ENCODE measurements at places on chromosomes 5 and 9.

DNA sequence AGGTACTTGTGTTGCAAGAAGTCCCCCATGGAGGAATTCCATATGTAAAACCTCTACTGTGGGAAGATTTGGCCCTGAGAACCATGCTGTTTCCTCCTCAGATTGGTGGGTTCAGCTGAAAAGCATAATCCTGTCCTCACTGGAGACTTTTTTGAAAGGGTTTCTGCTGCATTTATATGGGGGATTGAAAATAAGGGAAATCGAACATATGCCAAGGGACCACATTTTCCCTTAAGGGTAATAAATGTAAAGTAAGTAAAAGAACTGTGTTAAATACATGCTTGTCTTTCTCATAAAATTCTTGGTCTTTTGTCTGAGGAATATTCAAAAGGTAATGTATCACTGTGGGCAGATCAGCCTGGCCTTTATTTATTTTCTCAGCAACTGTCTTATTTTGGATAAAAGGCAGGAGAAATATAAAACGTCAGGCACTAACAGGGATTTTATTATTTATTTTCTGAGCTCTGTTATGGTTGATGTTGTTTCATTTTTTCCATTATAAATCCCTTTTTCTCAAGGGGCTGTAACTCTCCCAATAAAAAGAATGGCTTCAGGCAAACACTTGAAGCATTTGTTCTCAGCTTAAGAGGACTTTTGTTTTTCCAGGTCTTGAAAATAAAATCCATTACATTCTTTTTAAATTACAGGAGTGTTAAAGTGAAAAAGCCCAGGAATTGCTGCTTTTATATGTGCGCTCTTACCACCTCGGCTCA lies 131.4 kb downstream of the FGF10 start:
- DNase-seq = no peak

DNA sequence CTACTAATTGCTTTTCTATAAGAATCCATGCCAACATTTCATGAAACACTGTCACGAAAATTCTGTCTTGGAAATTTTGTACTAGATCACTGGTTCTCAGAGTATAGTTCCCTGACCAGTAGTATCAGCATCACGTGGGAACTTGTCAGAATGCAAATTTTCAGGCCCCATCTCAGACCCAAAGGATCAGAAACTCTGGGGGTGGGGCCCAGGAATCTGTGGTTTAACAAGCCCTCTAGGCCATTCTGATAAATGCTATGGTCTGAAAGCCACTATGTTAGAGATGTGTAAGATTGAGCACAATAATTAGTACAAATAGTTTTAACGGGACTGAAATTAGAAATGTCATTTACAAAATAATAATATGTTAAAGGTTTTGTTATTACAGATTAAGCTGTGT lies 615.7 kb upstream of the ARRDC3 start:
- no peak for DNase-seq

GRCh38 chr5:91272858-91273257 lies 110.3 kb downstream of the ARRDC3 start:
- no peak for DNase-seq

DNA sequence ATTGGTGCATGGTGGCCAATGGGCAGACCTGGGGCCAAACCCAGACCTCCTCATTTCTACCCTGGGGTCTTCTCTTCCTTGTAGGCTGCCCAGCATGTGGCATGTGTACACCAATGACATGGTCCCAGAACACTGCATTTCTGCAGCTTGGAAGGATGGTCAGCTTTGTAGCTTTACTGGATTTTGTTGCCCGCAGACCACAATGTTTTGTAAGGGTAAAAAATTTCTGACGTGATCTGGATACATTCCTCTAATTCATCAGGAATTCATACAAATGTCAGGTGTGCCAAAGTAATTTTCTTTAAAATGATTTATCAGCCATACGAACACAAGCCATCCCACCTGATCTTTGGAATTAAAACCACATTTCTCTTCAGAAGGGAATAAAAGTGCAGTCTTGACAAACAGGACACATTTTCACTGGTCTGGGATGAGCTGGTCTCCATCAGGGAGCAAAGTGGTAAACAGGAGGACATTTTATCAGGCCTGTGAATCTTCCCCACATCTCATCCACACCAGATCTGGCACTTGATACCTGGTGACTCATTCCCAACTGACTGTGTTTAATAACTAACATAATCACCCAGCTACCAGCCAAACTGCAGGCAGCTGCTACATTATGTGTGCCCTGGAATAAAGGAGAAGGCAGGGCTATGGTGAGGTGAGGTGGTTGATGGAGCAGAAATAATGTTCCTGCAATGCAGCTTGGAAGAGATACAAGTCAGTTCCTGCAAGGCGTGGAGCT lies 103.9 kb downstream of the SPOCK1 start:
- peak; percentile 20 for DNase-seq

DNA sequence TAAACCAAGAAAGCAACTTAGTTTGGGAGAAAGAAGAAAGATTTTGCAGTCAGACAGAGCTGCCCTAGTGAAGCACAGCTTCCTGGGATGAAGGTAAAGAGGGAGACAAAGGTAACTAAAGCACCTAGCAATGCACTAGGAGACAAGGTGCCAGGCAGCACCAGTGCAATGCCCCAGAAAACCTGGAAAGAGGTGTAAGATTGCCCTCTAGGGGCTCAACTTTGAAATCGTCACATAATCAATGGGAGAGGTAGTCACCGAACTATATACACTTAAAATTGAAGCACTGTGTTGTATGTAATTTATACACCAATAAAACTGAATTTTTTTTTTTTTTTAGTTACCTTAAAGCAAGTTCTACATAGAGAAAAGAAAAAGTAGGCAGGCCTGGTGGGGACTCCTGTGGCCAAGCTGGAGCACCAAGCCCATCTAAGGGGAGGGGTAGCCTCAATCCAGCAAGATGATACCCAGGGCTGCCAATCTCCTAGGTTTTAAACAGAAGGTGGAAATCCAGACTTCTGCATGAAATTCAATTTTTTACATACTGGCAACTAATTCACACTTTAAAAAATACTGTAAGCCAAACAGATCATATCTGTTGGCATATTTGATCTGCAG lies 48.2 kb downstream of the CDK5RAP2 start:
- DNase-seq = no peak

- no peak for DNase-seq
Measured at GRCh38 chr9:81174023-81174422, 515.3 kb downstream of the TLE1 start.

- DNase-seq = no peak
Measured at GRCh38 chr9:27572061-27572460, 1.2 kb downstream of the C9orf72 start.

DNA sequence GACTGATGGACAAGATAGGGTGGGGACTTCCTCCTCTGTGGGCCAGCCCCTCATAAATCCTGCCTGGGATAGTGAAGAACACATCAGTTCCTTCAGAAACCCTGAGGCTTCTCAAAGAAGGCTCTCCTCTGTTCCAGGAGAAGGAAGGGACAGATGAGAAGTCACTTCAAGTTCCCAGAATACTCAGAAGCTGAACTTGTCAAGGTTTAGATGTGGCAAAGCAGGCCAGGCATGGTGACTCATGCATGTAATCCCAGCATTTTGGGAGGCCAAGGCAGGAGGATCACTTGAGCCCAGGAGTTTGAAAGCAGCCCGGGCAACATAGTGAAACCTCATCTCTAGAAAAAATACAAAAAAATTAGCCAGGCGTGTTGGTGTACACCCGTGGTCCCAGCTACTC lies 38.5 kb downstream of the STOM start:
- DNase-seq = no peak

GRCh38 chr9:26597542-26598149 lies 295.0 kb downstream of the CAAP1 start:
- peak; percentile 10 for DNase-seq

- no peak for DNase-seq
Measured at GRCh38 chr9:15299374-15299939, 7.6 kb downstream of the TTC39B start.

DNA sequence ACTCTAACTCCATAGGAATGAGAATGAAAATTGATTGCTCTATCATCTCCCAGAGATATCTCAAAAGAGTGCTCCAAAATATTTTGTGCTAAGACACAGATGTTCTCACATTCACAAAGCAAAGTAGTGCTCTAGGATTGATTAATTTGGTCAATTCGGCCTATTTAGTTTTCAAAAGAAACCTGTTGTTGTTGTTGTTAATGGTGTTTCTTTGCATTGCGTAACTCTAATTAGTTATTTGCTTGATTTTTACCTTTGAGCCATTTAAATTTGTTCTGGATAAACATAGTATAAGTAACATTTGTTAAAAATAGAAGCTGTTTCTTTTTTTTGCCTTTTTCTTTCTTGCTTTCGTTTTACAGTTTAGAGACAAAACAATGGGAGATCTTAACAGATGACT lies 382.5 kb downstream of the CAAP1 start:
- no peak for DNase-seq

- no peak for DNase-seq
Measured at GRCh38 chr5:13524936-13525335, 419.6 kb downstream of the DNAH5 start.

GRCh38 chr9:125908136-125908535 lies 161.0 kb downstream of the PBX3 start:
- DNase-seq = no peak

- DNase-seq = no peak
Measured at GRCh38 chr9:115115117-115115880, 2.7 kb downstream of the TNC start.

- DNase-seq = no peak
Measured at GRCh38 chr5:83058726-83059125, 18.5 kb downstream of the TMEM167A start.

- DNase-seq = no peak
Measured at GRCh38 chr9:93950619-93951601, 4.2 kb downstream of the BARX1 start.

GRCh38 chr9:546797-547223 lies 294.7 kb upstream of the DMRT1 start:
- no peak for DNase-seq

DNA sequence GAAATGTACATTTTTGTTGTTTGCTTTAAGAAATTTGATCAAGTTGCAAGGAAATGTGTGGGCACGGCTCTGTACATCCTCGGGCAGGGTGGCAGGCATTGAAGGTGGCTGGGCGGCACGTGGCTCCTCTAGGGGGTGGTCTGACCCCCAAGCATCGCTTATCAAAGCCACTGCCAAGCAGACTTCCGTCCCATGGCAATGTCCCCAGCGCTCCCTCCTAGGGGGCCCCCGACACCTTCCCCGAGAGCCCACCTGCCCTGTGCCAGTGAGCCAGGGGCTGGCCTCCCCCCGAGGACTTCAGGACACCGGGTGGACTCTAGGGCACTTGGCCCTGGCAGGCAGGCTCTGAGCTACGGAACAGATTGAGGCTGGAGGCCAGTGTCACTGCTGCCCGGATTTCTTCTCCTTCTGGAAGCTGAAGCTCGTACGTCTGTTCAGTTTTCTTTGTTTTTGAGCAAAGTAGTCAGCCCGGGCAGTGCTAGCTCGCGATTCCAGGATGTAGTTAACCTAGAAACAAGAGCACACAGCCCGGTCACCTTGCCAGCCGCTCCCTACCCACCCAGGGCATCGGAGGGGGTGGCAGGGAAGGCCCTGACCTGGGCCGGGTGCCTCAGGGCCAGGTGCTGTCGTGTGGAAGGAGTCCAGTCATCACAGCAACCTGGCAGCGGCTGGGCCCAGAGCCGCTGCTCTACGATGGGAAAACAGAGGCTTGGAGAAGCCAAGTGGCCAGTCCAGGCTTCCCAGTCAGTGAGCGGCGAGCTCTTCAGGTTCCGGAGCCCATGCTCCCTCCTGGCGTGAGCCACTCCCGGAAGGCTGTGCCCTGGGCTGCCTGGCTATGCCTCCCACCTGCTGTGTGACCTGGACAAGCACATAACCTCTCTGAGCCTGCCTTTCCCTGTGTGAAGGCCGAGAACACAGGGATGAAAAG lies 177.1 kb downstream of the GAPVD1 start:
- DNase-seq = no peak

- no peak for DNase-seq
Measured at GRCh38 chr5:114223866-114224265, 138.0 kb upstream of the KCNN2 start.

DNA sequence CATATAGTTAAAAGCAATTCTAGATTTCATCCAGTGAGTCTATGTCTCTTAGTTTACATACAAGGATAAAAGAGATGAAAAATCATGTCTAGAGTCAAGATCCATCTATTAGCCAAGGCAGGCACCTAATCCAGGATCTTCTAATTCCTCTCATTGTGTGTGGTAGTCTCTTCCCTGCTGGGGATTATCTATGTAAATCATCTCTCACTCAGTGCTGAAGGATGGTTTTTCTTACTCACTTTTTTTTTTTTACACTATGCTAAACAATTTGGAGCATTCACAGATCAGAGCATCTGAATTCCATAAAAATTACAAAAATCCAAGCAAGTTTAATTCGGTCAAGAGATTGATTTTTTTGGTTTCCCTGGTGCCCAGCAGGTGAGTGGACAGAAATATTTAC lies 154.9 kb upstream of the GDNF start:
- no peak for DNase-seq

GRCh38 chr9:114366334-114367128 lies 21.3 kb downstream of the AKNA start:
- DNase-seq = no peak

GRCh38 chr5:95803271-95804148 lies 19.0 kb downstream of the GLRX start:
- no peak for DNase-seq

GRCh38 chr5:95728494-95729114 lies 2.5 kb upstream of the RHOBTB3 start:
- DNase-seq = no peak

DNA sequence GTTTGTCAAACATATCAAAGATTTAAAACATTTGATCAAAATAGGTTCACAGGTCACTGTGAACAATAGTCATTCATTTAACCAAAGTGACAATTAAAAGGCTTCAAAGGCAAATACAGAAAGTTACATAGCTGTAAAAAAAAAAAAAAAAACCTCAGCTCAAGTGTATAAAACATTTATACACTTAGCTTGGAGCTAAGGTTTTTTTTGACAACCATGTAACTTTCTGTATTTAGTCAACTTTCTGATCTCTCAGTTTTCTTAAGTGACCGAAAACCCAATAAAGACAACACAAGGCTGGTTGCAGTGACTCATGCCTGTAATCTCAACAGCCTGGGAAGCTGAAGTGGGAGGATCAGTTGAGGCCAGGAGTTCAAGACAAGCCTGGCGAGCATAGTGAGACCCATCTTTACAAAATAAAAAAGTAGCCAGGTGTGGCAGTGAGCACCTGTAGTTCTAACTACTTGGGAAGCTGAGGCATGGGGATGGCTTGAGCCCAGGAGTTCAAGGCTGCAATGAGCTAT lies 16.4 kb upstream of the UBTD2 start:
- DNase-seq = no peak

GRCh38 chr5:133827830-133828229 lies 140.6 kb downstream of the C5orf15 start:
- no peak for DNase-seq

DNA sequence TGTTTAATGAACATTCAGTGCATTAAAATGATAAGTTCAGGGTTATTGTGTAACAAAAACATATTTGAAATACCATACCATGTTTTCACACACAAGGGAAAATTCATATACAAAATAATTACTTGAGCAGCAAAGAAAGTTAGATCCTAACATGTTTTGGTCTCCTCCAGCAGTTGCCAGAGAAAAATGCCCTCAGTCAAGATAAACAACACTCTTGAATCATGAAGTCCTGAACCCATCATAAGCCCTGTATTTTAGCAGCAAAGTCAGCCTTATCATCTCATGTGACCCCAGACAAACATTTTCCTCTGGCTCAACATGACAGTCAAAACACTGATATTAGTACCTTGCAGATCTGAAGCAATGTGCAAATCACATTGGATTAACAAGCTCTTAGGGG lies 1541.1 kb upstream of the WWC1 start:
- DNase-seq = no peak

GRCh38 chr9:136351252-136351800 lies 12.2 kb downstream of the DNLZ start:
- no peak for DNase-seq

Data from NCI-H2081 treated with DMSO at 0.1 percent for 48 hours (cell line).